Articular chondrocyte of knee joint (primary cell): ENCODE measurements at places on chromosomes 6 and 20. TPM values are rescaled to one million over a fixed set of nuclear protein-coding genes. Genes with fewer than 3 reads are reported as not detected.

The PHACTR3 gene
- not detected in 2 replicates for total RNA-seq

The LTA gene
- not detected in 2 replicates for total RNA-seq

The ENPP3 gene
- 0.13 and 0.22 TPM in 2 replicates for total RNA-seq

The RRAGD gene
- 8.5 and 17.2 TPM in 2 replicates for total RNA-seq

The TNFRSF21 gene
- 0.26 and 0.65 TPM in 2 replicates for total RNA-seq

The DEF6 gene
- 0.86 and 1.3 TPM in 2 replicates for total RNA-seq

The LAMP5 gene
- 0.26 and 0.43 TPM in 2 replicates for total RNA-seq

The FOXF2 gene
- 3.8 and 5.7 TPM in 2 replicates for total RNA-seq

The RGS17 gene
- total RNA-seq, result 0.65 and 1.1 TPM in 2 replicates

The IFNGR1 gene
- 76.3 and 88.5 TPM in 2 replicates for total RNA-seq

The MRAP2 gene
- total RNA-seq, result 27.2 and 36.6 TPM in 2 replicates

The PPP1R18 gene
- total RNA-seq, result 47.8 and 67.2 TPM in 2 replicates

The DEFB124 gene
- total RNA-seq, result not detected in 2 replicates

The B4GALT5 gene
- 19.3 and 20.2 TPM in 2 replicates for total RNA-seq

The CD24 gene
- total RNA-seq, result 4.2 and 49.1 TPM in 2 replicates

The SCUBE3 gene
- 3.4 and 17.0 TPM in 2 replicates for total RNA-seq

The SEMG1 gene
- not detected in 2 replicates for total RNA-seq

The PM20D2 gene
- total RNA-seq, result 3.1 and 4.6 TPM in 2 replicates

The CD40 gene
- total RNA-seq, result 1.2 and 2.2 TPM in 2 replicates

The TRIM31 gene
- not detected in 2 replicates for total RNA-seq

The SLCO4A1 gene
- total RNA-seq, result 0.11 and 0.13 TPM in 2 replicates

The STMND1 gene
- total RNA-seq, result not detected in 2 replicates

The NOX3 gene
- total RNA-seq, result not detected in 2 replicates

The XKR7 gene
- not detected in 2 replicates for total RNA-seq

The TAF4 gene
- total RNA-seq, result 6.0 and 6.3 TPM in 2 replicates

The CST3 gene
- total RNA-seq, result 111 and 120 TPM in 2 replicates

The MYBL2 gene
- 8.3 and 8.4 TPM in 2 replicates for total RNA-seq

The PSMF1 gene
- total RNA-seq, result 76.2 and 144 TPM in 2 replicates

The RIPOR2 gene
- 4.3 and 4.6 TPM in 2 replicates for total RNA-seq

The TTLL9 gene
- total RNA-seq, result 0.11 and 0.26 TPM in 2 replicates

The AIF1 gene
- not detected in 2 replicates for total RNA-seq

The ULBP2 gene
- total RNA-seq, result 4.2 and 5.1 TPM in 2 replicates

The TCP11 gene
- 0.11 and 0.26 TPM in 2 replicates for total RNA-seq

The SMLR1 gene
- not detected in 2 replicates for total RNA-seq

The DLK2 gene
- 0.11 TPM in 1 of 2 replicates, not detected in the other for total RNA-seq

The ZNF165 gene
- total RNA-seq, result 0.97 and 1.0 TPM in 2 replicates

The KIF6 gene
- 0.76 and 0.78 TPM in 2 replicates for total RNA-seq

The TMEM74B gene
- total RNA-seq, result 0.11 TPM in 1 of 2 replicates, not detected in the other

The RNF8 gene
- total RNA-seq, result 22.3 and 28.9 TPM in 2 replicates

The NFS1 gene
- total RNA-seq, result 20.5 and 22.2 TPM in 2 replicates

The KCNK5 gene
- 0.65 and 0.76 TPM in 2 replicates for total RNA-seq

The KIF13A gene
- total RNA-seq, result 81.5 and 108 TPM in 2 replicates

The TREM1 gene
- total RNA-seq, result 0.13 and 0.65 TPM in 2 replicates

The ZBTB12 gene
- total RNA-seq, result 1.3 and 1.9 TPM in 2 replicates

The DZANK1 gene
- total RNA-seq, result 1.2 TPM in 2 replicates

The GHRH gene
- total RNA-seq, result not detected in 2 replicates

The DNAH8 gene
- under 0.01 TPM in 2 replicates for total RNA-seq

The REM1 gene
- 0.76 and 0.78 TPM in 2 replicates for total RNA-seq

The CST2 gene
- not detected in 2 replicates for total RNA-seq

The THBS2 gene
- total RNA-seq, result 75.6 and 121 TPM in 2 replicates

The CLPSL2 gene
- total RNA-seq, result not detected in 2 replicates

The CYP39A1 gene
- total RNA-seq, result 3.0 and 8.4 TPM in 2 replicates
